D341Med (cell line): ENCODE measurements at places on chromosomes 16 and 17.

GRCh38 chr16:78100112-78100467 lies 636 bp downstream of the WWOX start:
- no peak for DNase-seq

DNA sequence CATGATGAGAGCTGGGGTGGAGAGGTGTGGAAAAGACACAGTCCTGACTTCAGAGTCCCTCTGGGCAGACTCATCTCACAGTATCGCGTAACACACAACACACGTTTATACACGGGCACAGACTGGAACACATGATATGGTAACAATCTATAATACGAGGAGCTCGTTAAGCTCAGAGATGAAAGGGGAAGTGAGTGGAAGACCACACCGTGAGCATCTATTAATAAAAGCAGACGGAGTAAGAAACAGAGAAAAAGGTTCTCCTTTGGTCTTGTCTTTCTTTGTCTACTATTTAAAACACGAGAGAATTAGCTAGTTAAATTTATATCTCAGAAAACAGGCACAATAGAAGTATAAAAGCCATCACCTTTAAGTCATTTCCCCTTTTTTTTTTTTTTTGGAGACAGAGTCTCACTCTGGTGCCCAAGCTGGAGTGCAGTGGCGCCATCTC lies 13.5 kb downstream of the ANKRD11 start:
- no peak for DNase-seq

- no peak for DNase-seq
Measured at GRCh38 chr17:57603546-57603945, 141.6 kb downstream of the CCDC182 start.

DNA sequence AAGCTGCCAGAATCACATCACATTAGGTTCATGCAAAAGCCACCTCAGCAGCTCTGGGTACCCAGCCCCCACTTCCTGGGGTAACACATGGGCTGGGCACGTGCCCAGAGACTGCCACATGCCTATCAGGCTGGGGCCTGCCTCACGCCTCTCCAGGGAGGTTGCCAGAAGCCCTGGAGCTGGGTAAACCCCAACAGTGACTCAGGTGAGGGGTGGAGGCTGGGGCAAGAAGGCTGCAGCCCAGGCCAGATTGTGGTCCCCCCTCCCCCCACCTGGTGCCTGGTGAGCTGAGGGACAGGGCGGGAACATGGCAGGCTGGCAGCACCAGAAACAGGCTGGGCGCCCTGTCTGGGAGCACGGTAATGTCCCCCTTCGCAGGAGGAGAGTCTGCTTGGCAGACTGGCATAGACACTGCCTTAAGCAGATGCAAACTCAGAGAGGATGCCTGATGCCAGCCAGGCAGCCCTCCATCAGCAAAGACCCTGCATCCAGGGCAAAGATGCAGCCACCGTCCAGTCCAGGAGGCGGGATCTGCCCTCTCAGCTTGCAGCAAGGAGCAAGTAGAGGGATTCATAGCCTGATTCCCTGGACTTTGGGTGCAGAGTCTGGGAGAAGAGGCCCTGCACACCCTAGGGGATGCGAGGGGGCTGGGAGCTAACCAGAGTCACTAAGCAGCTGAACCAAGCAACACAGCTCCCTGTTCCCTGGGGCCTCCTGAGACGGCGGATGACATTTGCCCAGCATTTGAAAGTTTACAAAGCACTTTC lies 28.8 kb downstream of the NGFR start:
- DNase-seq, result peak; percentile 45

DNA sequence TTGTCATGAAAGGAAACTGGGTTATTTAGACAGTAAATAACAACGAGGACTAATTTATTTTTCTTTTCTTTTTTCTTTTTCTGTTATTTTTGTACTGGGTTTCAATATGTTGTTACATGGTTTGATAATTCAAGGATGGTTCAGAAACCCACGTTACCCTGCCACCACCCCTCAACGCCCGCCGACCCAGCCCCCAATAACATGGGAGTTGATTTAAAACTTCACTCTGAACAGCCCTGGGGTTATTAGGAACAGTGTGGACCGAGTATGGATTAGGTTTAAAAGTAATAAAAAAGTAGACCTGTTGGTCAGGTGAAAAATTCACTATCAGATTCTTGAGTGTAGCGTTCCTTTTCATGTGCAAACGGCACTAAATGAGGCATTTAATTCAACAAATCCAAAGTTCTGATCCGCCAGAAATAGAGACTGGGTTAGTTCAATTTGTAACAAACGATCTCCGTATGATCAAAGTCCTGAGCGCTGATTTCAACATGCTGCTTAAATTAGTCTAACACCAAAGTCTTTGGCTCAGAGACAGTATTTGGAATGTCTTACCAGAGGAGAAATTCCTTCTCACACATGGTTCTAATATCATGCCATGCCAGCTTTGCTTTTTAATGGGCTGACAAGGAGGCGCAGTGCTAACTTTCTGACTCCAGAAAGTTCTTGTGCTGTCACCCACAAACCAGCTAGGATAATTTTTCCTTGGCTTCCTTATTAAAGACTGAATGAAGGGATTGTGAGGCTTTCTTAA lies 173.1 kb upstream of the IRX3 start:
- no peak for DNase-seq

DNA sequence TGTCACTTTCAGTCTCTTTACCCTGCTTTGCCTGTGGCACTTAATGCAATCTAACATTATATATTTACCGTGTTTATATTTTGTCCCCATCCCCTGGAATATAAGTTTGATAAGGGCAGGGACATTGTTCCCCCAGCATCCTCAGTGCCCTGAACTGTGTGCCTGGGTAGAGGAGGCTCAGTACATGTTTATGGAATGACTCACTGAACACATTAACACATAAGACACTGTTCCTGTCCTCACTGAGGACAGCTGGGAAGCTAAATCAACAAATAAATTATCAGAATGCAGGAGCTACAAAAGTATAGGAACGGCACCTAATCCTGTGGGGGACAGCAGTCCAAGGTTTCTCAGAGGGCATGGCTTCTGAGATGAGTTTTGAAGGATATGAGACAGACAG lies 27.8 kb downstream of the GRIN2A start:
- no peak for DNase-seq

DNA sequence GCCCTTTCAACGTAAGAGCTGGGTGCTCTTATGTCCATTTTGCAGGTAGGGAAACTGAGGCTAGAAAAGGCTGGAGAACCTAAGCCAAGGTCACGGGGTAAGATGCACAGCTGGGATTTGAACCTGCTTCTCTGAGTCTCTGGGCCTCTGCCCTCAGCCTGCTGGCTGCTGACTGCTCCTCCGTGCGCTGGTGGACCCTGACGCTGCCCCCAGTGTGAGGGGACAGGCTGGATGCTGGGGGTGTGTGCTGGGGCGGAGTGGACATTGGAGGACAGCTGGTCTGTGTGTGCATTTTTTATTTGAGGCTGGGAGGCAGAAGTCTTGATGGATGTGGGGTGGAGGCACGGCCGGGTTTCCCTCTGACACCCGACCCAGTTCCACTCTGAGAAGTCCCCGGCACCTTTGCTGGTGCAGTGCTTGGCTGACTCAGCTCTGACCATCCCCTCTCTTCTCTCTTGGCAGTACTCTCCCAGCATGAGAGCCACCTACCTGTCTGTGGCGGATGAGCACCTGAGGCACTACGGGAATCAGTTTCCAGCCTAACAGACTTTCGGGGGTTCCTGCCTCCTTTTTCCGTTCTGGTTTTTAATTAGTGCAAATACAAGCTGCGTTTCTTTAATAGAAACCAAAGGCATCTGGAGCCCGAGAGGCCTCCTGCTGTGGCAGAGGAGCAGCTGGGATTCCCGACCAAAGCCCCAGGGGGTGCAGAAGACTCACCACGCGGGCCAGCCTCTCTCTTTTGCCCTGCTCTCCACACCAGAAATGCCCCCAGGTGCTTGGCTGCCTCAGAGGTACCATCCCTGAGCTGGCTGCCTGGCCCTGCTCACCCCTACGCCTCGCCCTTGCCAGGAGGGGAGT lies 14.1 kb upstream of the DNAI2 start:
- no peak for DNase-seq

DNA sequence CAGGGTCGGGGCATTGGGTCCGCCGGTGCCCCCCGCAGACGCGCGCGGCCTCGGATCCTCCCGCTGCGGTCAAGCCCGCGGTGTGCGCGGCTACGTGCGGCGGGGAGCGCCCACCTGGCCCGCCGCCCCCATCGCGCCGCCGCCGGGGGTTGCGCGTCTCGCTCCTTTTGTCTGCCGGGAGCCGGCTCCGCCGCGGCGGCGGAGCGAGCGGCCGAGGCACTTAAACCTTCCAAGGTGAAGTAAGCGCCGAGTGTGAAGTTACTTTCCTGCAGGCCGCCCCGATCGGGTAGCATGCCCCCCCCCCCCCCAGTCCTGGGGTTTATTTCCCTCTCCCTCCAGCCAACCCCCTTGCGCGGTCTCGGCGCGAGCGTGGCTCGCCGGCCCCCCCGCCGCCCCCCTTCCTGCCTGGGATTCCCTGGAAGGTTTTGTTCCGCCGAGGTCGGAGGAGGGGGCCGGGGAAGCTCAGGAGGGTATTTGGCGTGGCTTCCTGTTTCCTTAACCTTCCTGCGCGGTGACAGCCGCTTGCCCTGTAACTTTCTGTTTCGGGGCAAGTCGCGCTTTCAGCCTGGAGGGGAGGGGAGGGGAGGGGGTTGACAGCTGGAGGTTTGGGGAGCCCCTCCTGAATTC lies 56.6 kb upstream of the GSE1 start:
- DNase-seq, result peak; percentile 66

DNA sequence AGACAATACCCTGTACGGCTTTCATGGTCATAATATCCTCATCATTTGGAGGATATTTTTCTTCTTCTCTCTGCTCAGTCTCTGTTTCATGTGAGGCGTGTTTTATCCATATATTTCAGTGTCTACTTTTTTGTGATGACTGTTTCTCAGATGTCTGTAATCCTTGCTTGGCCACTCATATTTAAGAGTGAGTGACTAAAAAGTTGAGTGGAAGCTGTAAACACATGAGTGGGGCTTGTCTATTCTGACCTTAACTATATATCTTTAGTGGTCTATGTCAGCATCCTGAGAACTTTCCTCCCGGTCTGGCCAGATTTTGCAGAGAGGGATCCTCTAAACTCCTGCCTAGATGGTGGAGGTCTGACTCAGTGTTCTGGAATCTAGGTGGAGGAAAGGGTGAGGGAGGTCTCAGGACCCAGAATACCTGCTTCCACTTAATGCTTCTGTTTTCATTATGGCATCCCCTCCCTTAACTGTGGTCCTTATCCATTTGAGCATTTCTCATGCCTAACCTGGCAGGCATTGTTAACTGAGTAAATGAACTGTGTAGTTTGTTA lies 6.0 kb downstream of the DDX19B start:
- DNase-seq, result no peak

- no peak for DNase-seq
Measured at GRCh38 chr17:49907279-49907678, 59.4 kb upstream of the TAC4 start.

DNA sequence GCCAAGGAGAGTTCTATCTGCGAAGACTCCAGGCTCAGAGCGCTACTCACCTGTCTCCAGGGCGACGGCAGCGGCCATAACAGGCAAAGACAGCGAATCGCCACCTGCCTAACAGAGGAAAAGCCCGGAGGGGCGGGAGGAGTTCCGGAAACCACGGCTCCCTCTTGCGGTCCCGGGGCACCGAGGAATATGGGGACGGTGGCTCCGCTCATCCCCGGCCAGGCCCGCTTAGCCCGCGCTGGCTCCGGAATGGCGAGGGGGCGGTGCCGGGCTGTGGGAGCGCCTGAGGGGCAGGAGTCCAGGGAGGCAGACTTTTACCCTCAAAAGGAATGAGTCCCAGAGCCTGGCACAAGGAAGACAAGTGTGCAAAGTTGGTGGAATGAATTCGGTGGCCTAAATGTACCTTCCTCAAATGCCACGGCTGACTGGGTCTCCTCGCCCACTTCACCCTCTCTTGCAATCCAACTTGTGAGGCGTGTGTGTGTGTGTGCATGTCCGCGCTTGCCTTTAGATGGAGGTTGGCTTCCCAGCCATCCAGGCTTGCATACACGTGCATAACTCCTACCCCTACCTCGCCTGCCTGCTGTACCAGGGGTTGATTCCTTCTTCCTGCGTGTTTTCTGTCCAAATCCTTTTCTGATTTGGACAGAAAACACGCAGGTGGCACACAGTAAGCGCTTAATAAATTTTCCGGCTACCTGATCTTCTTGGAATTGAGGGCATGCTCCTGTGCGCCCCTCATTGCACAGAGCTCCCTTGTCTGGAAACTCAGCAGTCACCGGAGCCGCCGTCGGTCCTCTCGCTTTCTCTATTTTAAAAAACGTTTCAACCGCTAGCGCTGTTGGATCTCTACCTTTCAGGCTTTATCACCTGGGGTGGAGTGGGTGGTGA lies 3.5 kb downstream of the C17orf100 start:
- DNase-seq, result no peak

DNA sequence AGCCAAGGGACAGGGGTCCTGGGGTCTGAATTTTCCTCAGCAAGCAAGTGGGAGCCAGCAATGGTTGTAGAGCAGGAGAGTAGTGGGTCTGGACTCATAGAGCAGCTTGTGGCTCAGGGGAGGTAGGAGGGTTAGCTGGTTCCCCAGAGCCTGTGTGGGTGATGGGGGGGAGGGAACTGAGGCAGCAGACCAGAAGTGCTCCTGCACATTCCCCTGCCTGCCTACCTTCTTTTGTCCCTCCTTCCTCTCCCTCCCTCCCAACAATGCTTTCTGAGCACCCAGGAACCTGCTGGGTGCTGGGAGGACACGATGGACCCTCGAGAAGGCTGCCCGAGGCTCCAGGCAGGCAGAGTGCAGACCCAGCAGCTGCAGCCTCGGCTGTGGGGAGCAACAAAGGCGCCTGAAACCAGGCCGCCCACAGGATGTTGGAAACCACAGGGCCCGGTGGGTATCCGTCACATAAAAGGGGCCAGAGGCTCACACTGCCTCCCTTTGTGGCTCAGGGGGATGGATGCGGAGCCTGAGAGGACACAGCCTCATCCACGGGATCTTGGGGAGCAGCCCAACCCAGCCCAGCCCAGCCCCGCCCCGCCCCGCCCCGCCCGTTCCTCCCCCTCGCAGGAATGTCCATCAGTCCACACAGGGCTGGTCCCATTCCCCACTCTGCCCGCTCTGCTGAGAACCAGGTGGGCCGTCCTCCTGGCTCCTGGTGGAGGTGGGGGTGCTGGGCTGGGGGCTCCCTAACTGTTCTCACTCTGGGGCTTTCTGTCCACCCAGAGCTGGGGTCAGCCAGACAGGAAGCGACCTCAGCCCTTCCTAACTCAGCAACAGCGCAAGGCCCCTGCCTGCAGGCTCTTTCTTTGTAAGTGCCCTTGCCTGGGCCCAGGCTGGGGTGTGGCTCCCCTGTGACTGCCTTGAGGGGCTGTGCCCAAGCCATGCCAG lies 1.7 kb upstream of the NLRC3 start:
- no peak for DNase-seq

- no peak for DNase-seq
Measured at GRCh38 chr16:56348168-56349085, 76.9 kb downstream of the AMFR start.

- DNase-seq, result no peak
Measured at GRCh38 chr16:55539049-55539448, 27.4 kb upstream of the CAPNS2 start.

- DNase-seq, result no peak
Measured at GRCh38 chr17:55062921-55063320, 94.4 kb downstream of the STXBP4 start.

- DNase-seq, result no peak
Measured at GRCh38 chr17:49872754-49873377, 25.0 kb upstream of the TAC4 start.
